ENCODE measurements at places on chromosomes 11 and 22.

- DNase-seq = no peak
Measured at GRCh38 chr11:86934926-86935579, 20.1 kb downstream of the FZD4 start.

DNA sequence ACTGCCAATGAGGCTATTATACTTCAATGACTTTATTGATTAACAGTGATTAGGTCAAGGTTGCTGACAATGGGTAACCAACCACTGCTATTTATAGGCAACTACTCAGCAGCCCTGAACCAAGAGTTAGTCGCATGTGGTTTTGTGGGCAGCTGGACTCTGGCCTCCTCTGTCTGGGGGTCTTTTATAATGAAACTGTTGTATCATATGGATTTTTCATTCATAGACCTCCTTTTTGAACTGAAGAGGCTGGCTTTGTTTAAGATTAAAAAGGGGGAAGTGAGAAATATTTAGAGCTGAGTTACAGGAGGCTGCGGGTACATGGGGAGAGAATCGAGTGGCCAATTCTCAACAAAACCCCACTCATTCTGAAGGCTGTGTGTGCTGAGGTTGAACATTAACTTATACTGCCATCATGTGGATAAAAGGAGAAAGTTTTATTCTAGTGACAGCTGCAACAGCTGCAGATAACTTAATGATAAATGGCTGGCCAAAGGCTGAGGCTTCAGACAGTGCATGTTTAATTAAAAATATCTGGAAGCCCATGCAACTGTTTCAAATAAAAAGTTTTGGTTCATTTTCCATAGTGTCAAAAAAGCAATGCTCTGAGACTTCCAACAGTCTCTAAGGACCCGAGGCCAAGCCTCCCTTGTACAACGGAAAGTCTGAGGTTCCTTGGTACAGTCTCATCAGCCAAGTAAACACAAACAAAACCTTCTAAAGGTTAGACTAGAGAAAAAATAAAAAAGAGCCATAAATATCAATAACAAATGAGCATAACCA lies 682.6 kb downstream of the KCNA4 start:
- no peak for DNase-seq

DNA sequence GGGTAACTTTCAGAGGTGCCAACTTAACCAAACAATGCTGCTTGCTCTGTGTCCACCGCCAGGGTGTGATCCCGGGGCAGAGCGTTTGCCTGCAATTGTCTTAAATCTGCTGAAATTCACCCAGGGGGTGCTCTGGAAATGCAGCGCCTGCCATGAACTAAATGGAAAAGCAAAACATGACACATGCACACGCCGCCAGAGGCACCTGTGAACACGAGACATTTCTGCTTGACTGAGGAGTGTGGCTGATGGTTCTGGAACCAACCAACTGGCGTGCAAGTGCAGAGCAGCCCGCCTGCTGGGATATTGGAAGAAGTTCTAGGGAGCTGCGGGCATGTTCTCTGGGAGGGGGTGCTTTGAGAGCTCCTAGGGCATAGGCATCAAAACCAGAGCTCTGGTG lies 30.4 kb downstream of the DSCAML1 start:
- DNase-seq = no peak

GRCh38 chr11:93249459-93250220 lies 51.8 kb upstream of the SLC36A4 start:
- no peak for DNase-seq

- DNase-seq = no peak
Measured at GRCh38 chr11:93054881-93055280, 85.4 kb downstream of the MTNR1B start.

GRCh38 chr11:84899740-84900139 lies 727.4 kb downstream of the DLG2 start:
- DNase-seq = no peak

GRCh38 chr22:26642465-26643417 lies 14.6 kb upstream of the MIAT start:
- no peak for DNase-seq

DNA sequence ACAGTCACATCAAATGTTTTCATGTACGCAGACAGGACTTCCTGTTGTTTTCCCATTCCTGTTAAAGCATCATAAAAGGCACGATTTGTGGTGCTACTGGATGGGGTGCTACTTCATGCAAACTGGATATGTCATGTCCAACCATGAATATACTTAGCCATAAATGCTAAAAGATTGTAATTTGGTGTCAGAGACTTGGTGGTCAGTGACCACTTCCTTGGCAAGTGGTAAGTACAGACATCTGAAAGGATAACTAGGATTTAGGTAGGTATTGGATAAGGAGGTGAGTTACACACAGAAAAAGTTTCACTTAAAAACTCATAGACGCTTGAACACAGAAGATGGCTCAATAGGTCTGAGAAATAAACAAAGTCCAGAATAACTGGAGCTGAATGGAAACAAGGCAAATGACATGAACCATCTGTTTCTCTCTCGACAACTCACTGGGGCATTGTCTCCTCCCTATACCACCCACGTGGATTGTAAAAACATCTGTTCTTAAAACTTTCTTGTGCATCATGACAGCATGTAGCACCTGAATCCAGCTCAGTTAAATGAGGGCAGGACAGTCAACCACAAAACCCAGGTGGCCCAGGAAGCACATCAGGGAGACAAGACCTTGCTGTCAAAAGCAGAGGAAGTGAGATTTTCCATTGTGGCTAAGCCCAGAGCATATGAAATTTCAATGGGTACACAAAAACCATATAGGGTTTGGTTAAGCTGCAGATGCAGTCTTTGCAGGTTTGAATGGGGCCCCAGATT lies 22.1 kb upstream of the IGLL5 start:
- DNase-seq = no peak

GRCh38 chr11:126421271-126421671 lies 65.8 kb downstream of the ST3GAL4 start:
- no peak for DNase-seq

DNA sequence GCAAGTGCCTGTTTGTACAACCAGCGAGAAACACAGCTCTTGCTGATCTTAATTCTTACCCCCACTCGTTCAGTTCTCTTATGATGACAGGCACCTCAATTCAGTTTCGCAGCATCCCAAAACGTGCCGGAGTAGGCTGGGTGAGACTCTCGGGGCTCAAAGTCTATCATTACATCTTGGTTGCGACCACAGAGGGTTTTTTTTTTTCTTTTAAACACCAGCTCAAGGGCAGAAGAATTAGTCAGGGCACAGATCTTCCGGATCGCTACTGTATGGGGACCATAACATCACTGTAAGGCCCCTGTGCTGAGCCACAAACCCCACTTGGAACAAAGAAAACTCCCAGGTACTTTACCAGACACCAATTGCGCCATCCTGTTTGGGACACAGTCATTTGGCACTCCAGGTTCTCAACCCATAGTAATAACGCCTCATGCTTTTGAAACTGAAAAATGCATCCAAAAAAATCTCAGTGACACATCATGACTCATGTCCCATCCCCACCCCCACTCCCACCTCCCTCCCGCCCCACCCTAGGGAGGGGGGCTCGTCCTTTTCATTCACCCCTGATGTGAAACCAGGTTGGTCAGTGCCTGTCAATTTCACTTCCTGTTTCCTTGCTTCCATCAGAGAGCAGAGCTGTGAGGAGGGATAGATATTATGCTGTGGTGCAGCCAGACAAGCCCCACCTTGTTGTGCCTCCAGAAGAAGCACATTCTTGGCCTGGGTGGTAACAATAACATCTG lies 41.0 kb upstream of the CD5 start:
- DNase-seq = no peak

- no peak for DNase-seq
Measured at GRCh38 chr22:29115682-29116288, 43.0 kb downstream of the KREMEN1 start.

DNA sequence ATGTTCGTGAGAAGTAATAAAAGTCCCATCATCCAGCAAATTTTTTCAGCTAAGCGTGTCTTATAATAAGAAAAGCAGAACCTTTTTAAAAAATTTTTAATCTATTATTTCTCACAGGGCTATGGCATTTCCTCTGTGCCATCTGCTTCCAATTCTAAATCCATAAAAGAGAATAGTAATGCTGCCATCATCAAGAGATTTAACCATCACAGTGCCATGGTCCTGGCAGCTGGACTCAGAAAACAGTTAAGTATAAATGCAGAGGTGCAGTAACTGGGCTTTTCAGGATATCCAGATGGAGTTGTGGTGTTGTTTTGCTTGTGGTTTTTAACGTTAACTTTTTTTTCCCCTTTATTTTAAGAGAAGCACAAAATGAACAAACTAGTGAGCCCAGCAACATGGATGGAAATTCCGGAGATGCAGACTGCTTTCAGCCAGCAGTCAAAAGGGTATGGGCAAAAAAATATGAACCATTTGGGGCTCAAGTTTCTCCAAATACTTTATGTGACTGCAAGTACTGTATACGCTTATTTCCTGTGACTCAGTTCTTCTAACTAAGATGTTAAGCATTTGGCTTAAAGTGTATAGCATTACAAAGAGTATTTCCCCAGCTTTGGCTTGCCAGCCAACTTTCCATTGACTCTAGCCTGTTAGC lies 25.2 kb downstream of the GTF2H1 start:
- no peak for DNase-seq

DNA sequence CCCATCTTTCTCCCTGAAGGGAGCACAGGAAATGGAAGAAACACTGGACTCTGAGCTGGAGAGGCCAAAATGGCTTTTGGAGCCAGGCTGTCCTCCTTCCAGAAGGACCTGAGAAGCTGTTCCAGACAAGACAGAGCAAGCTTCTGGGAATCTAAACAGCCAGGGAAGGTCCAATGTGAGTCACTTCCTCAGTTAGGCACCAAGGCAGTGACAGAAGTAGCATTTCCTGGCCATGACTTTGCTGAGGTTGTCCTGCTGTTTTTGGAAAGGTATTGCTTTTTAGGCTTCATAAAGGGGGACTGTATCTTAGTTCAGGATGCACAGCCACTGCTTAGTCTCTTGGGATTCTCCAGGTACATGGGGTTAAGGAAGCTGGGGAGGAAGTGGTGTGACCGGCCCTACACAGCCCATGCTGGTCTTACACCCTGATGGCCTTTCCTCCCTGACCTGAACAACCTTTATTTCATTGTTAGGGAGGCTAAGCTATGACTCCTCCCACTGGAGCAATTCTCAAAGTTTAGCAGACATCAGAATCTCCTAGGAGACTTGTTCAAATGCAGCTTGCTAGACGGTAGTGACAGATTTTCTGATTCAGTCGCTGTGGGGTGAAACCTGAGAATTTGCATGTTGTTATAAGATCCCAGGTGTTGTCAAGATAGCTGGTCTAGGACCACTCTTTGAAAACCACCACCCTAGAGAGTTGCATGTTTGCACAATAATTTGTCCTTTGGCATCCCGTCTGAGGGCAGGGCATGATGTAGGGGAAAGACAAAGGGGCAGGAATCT lies 6.8 kb upstream of the INSC start:
- no peak for DNase-seq

GRCh38 chr11:105032495-105032894 lies 2.4 kb downstream of the CASP1 start:
- no peak for DNase-seq

GRCh38 chr11:100562128-100562527 lies 125.0 kb upstream of the ARHGAP42 start:
- no peak for DNase-seq

DNA sequence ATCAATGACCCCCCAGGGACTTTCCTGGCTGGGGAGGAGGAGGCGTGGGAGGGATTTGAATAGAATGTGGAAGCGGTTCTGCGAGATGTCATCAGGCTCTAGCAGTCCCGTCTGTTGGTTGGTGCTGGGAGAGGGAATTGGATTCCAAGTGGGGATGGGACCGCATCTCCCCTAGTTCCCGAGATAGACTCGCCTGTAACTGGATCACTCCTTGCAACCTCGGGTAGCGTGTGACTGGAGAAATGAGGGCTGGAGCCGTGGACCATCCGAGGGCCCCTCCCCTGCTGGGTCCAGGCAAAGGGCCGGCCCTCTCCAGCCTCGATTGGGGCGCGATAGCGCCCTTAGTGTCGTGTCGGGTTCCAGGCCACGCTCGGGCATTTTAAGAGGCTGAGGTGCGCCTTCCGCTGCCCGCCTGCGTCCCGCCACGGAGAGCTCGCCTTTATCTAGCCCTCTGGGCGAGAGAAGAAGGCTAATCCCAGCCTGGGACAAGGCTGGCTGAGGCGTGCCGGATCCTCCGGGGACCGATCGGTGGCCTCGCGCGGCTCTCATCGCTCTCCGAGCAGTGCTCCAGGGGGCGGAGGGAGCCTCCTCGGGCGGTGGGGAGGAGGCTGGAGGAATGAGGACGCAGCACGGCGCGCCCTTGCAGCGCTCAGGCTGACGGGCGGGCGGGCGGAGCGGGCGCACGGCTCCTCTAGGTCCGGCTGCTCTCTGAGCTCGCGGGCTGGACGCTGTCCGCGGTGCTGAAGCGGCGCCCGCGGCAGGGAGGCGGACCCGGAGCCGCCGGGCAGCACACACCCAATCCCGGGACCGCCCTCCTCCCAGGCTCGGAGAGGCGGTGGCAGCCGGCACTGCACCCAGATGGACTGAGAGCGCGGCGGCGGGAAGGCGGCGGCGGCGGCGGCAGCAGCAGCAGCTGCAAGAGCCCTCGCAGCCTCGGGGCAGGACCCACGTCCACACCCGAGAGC lies 107.8 kb downstream of the OSBP2 start:
- DNase-seq = peak; percentile 73

GRCh38 chr11:46291441-46292150 lies 14.1 kb downstream of the CREB3L1 start:
- DNase-seq = no peak

- DNase-seq = no peak
Measured at GRCh38 chr22:46256358-46256958, 6.4 kb upstream of the CDPF1 start.

GRCh38 chr22:29702000-29702930 lies 17.5 kb upstream of the CABP7 start:
- DNase-seq = no peak

GRCh38 chr11:102729849-102730815 lies 5.4 kb upstream of the MMP8 start:
- no peak for DNase-seq

DNA sequence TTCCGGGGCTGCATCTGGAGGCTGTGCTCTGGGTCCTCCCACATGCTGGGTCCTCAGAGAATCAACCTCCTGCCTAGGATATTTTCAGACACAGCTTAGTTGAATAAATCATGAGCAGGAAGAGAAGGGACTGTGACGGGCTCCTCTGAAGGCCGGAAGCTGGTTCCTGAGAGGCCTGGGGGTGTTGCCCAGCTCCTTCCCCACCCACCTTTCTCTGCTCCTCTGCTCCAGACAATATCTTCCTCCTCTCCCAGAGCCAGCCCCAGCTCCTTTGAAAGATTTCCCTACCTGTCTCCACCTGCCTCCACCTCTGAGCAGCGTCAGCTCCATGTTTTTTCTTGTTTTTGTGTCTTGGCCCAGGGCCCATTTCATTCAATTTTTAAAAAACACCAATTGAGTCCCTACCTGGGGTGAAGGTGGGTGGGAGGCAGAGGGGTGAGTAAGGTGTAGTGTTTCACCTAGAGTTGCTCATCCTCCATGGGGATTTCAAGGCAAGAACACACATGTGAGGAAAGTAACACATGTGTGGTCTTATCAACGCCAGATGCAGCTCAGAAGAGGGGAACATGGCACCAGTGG lies 24.8 kb upstream of the THY1 start:
- DNase-seq = no peak

- DNase-seq = no peak
Measured at GRCh38 chr11:125170001-125170509, 5.5 kb downstream of the PKNOX2 start.

All from frontal cortex (tissue), 4 donors.